ENCODE measurements at places on chromosomes 4 and X. TPM values are rescaled to one million over a fixed set of nuclear protein-coding genes. Genes with fewer than 3 reads are reported as not detected.

ARMCX2 gene
- 48.1 TPM for total RNA-seq

PLP2 gene
- 54.3 TPM for total RNA-seq

IL13RA2 gene
- total RNA-seq = 27.8 TPM

EGF gene
- total RNA-seq = 0.22 TPM

MAGEA3 gene
- total RNA-seq = not detected

NPFFR2 gene
- 6.1 TPM for total RNA-seq

DUSP9 gene
- total RNA-seq = under 0.01 TPM

MAGEE1 gene
- 0.29 TPM for total RNA-seq

CT55 gene
- total RNA-seq = not detected

ADH1A gene
- not detected for total RNA-seq

KANTR gene
- 12.3 TPM for total RNA-seq

C4orf51 gene
- total RNA-seq = not detected

WDR17 gene
- total RNA-seq = 0.66 TPM

FUNDC1 gene
- 8.3 TPM for total RNA-seq

F9 gene
- not detected for total RNA-seq

TSPAN6 gene
- total RNA-seq = 23.4 TPM

ELF4 gene
- 24.2 TPM for total RNA-seq

HTRA3 gene
- total RNA-seq = 7.3 TPM

CAPN6 gene
- total RNA-seq = not detected

RAB41 gene
- not detected for total RNA-seq

SLC49A3 gene
- total RNA-seq = 15.9 TPM

TCEAL7 gene
- 11.7 TPM for total RNA-seq

PABPC5 gene
- not detected for total RNA-seq

FAM114A1 gene
- total RNA-seq = 319 TPM

SPOCK3 gene
- total RNA-seq = not detected

BLOC1S4 gene
- 11.8 TPM for total RNA-seq

LGI2 gene
- not detected for total RNA-seq

SHOX gene
- not detected for total RNA-seq

SUPT20HL2 gene
- 0.43 TPM for total RNA-seq

GPR82 gene
- not detected for total RNA-seq

IGBP1 gene
- 160 TPM for total RNA-seq

TRAPPC2 gene
- 14.9 TPM for total RNA-seq

CXorf66 gene
- not detected for total RNA-seq

MAGEB1 gene
- not detected for total RNA-seq
